ENCODE measurements at places on chromosomes 5 and 9. TPM values are rescaled to one million over a fixed set of nuclear protein-coding genes. Genes with fewer than 3 reads are reported as not detected.

DNA sequence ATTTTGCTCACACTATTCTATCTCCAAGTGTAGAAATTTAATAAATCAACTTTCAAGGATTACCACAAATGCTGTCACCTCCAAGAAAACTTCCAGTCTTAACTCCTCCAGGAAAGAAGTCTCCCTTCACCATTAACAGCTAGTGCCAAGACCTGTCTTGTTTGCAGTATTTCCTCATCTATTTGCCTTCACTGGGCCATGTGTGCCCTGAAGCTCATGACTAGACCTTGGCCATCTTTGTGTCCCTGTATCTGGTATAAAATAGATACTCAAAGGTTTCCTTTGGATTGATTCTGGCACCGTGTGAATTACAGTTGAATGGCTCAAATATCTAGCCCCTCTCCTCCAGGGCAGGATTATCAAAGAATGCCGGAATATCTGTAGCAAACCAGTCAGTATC is 346.7 kb upstream of the KLF4 start:
- H3K27me3 ChIP-seq: no peaks in the 10 kb centered on the region
- no peak overlapping the region for H3K4me3 ChIP-seq
- no peaks in the 10 kb centered on the region for H3K4me1 ChIP-seq
- no peak overlapping the region for H3K27ac ChIP-seq

ITK gene
- 289 TPM for total RNA-seq

- no peak for DNase-seq
- H3K4me3 ChIP-seq: no peak overlapping the region
- H3K4me1 ChIP-seq: no peaks in the 10 kb centered on the region
- no peak overlapping the region for H3K27ac ChIP-seq
- no peaks in the 10 kb centered on the region for H3K27me3 ChIP-seq
Observed at GRCh38 chr9:129557192-129558036, 63.5 kb downstream of the C9orf50 start.

DNA sequence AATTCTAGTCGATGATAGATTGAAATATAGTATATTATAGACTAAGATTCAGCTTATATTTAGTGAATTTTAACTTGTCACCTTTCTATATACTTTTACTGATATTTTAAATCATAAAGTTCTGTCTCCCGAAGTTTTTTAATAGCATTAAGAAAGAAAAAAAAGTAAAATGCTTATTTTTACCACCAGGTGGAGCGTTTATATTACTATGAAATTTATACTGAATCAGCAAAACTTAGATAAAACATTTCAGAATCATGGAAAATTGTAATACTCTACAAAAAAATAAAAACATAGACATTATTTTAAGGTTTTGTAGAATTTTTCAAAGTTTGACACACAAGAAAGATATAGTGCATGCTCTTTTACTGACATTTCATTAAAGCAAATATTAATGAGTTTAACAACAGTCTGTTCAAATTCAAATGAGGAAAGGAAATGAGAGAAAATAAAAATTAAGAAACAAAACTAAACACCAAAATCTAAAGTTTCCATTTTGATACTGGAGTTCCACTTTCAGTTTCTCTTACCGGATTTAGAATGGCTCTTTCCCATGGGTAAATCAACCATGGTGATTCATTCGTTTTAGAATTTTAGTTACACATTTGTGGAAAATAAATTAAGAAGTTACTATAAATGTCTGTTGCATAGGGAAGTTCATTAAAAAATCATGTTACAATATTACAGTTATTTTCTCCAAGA is 1035.3 kb downstream of the CDH12 start:
- H3K27me3 ChIP-seq: no peaks in the 10 kb centered on the region
- H3K4me1 ChIP-seq: no peaks in the 10 kb centered on the region
- no peak for DNase-seq
- no peak overlapping the region for H3K27ac ChIP-seq
- no peaks in the 10 kb centered on the region for H3K36me3 ChIP-seq

DNA sequence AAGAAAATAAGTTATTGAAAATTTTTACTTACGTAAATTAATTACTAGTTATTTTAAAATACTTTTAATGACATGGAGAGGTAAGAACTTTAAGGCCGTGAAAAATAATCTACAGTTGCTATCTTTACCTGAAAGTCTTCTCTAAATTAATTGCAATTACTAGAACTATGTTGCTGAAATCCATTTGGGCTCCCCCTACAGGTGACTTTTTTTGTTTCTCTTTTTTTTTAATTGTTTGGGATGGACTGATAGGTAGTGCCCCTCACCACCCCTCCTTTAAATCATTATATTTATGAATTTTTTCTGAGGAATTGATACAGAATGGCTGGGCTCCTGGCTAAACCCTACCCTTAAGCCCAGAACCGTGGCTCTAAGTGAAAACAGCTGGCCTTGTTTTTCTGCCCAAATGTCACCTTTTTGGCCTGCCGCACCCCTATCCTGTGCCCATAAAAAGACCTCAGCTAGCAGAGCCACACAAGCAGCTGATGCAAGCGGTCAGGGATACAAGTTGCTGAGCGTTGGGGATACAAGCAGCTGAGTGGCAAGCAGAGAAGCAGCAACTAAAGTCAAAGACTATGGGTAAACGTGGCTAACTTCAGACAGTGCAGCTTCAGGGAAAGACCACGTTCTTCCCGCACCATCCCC is 315.2 kb upstream of the ACO1 start:
- DNase-seq: no peak
- H3K4me3 ChIP-seq: no peak overlapping the region
- no peaks in the 10 kb centered on the region for H3K4me1 ChIP-seq
